NAMALWA (cell line): ENCODE measurements at places on chromosomes 11 and 22.

DNA sequence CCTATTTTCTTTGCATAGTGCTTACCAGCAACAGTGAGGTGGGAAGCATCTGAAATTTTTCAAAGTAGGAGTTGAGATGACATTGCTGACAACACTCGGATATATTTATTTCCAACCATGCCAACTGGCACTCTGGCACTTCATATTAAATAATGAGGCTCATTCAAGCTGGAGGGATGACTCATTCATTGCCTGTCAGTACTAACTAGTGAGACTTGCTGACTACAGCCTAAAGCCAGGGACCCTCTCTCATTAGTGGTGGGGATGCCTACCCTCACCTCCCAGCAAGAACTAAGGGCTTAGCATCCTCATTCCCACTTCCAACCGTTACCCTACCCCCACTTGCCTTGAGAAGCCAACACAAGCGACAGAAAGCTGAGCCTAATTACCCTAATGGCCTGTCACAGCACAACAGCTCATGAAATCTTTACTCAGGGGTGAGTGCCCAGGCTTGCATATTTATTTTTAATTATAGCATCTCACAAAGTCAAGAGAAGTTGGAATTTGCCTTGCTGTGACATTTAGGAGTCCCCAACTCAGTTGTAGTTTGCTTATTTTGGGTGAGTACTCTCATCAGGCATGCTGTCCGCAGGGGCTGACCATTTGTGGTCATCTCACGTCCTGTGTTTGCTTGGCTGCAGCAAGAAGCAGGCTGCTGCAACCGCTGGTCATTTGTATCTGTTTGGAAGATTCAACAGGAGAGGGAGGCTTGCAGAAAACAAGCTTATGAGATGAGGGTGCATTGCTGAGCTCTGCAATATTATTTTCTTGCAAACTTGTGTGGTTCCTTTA is 181.6 kb upstream of the POU2AF2 start:
- DNase-seq = no peak

- no peak for DNase-seq
Measured at GRCh38 chr22:36395055-36395849, 7.5 kb upstream of the MYH9 start.

DNA sequence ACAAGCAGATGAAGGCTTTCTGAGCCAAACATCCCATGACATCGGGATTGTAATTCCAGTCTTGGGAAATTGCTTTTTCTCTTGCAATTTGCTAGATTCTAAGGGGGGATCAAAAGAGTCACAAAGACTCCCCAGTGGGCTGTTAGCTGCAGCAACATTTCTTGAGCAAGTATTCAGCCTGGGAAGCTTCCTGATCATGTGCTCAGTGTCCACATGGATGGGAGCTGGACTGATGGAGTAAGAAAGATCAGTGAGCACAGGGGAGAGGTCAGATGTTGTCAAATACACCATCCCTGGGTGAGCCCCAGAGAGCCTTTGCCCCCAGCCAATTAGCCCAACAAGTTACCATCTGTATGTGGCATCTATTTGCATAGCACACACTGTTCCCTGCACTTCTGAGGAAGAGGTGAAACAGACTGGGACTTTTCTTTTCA is 10.2 kb upstream of the GRK3 start:
- DNase-seq = no peak

GRCh38 chr11:47514825-47515647 is 37.9 kb downstream of the CELF1 start:
- peak; percentile 60 for DNase-seq

DNA sequence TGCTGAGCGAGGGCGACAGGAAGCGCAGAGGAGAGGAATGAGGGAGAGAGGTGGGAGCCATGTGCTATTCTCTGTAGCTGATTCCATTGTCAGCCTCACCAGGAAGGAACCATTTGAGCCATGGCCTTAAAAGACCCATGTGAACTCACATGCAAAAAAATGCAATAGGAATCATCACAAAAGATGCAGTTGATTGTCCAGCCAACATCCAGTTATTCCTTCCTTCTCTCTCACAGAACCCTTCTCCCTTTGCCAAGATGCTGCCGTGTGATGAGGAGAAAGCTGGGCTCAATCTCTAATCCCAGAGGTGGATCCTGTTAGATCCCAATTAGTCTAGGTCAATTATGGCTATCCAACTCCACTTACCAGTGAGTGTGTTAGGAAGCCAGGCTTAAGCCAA is 58.2 kb upstream of the RRAS2 start:
- no peak for DNase-seq

- DNase-seq = no peak
Measured at GRCh38 chr11:73645121-73645969, 1.0 kb upstream of the PLEKHB1 start.

DNA sequence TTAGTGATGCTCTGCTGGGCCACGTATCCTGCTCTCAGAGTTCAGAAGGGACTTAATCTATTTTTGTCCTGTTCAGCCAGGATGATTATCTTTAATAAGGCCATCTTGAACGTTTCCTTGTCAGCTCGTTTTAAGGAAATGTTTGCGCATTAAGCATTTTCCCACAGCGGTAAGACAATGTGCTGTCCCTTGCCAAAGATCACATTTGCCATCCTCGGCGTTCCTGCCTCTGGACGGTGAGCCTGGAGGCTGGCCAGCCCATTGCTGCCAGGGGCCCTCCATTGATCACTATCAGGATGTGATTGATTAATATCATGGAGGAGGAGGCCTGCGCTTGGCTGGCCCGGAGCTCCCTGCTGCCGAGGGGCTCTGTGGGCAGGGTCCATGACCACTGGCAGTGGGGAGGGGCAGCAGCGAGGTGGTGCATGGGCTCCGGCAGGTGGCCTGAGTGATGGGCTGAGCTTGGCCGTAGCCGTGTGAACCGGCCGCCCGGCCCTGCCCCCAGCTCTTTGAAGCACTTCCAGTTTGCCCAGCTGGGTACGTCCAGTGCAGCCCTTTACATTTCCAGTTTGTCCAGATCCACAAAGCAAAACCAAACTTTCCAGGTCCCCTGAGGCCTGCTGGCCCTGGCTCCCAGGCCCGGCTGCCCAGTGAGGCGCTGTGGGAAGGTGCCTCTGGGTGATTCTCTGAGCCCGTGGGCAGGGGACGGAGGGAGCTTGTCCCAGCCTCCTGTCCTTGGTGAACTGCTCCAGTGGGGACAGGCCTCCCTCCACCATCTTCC is 49.5 kb upstream of the SMIM38 start:
- no peak for DNase-seq

GRCh38 chr22:21762712-21763581 is 27.4 kb upstream of the YPEL1 start:
- DNase-seq = no peak

GRCh38 chr11:108599978-108600377 is 6.4 kb upstream of the EXPH5 start:
- no peak for DNase-seq

- no peak for DNase-seq
Measured at GRCh38 chr22:19995611-19996339, 20.8 kb downstream of the ARVCF start.

GRCh38 chr11:60710482-60710881 is 11.1 kb downstream of the MS4A8 start:
- no peak for DNase-seq

DNA sequence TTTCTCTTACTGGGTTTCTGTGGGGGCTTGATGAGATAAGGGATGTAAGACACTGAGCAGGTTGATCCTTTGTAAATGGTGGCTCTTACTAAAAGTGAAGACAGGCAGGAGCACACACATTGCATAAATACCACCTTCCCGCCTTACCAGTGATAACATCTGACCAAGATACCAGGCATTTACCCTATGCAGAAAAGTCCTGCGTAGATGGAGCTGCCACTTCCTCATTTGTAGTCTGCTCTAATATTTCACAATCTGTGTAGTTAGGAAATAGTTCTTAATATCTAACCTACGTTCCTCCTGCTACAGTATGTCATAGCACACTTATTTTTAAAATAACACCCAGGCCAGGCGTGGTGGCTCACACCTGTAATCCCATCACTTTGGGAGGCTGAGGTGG is 23.9 kb upstream of the SWAP70 start:
- DNase-seq = no peak

GRCh38 chr22:36335621-36336020 is 52.1 kb downstream of the MYH9 start:
- DNase-seq = no peak

DNA sequence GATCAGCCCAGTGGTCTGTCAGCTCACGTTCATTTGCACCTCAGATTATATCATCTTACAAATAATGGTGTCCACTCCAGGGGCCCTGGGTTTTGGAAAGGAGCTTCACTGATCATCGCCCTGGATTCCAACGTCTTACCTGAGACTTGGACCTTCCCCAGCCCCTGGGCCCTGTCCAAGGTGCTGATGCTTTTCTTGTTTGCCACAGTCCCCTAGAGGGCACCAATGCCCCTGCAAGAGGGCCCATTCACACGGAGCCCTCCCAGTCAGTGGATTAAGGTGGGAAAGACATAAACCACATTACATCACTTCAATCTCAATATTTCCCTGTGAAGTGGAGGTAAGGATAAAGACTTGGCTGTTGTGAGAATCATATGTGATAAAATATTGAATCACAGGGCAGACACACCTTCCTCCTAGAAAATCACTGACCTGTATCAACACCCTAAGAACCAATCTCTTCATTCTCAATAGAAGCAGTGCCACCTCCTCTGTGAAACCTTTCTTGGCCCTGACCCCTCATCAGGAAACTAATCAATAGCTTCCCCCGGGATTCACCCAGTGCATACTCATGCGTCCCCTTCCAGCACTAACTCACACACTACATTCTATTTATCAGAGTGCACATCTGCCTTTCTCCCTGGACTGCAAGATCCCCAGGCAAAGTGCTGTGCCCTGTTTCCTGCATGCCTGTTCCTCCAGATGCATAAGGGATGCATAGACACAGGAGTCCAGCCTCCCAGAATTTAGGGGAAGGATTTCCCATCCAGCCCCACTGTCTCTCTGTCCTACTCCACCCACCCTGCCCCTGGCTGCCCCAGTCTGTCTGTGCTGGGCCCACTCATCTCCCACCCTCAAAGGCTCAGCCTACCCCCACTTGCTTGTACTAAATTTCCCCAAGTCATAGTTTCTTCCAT is 167.0 kb downstream of the BUD13 start:
- peak; percentile 64 for DNase-seq

DNA sequence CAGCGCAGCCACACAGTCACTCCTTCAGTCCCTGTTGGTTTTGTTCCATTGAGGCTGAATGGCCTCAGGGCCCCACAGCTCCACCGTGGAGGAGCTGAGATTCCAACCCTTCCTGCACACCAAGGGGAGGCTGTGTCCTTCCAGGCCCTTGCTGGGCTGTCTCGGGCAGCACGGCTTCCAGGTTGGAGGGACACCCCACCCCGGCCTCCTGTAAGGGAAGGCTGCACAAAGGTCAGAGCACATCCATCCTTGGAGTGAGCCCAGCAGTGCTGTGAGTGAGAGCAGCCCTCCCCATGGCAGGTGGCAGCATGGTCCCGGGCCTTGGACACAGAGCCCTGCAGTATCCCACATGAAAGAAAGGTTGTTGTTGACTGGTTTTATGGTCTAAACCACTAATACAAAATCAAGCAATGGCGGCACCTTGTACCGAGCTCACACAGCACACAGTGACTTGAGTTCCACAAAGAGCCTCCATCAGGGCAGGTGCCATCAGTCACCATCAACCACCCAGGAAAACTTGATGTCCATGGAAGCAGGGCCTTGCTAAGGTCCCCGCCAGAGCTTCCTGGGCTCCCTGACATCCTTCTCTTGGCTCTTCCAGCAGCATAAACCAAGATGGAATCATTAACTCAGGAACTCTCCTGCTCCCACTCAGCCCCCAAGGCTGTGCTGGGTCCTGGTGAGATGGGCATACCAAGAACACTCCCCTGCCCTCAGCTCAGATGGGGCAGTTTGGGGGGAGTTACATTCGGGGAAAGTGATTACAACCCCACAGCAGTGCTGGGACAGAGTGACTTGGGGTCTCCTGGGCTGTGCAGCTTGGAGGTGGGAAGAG is 1500.4 kb downstream of the TBC1D22A start:
- no peak for DNase-seq

DNA sequence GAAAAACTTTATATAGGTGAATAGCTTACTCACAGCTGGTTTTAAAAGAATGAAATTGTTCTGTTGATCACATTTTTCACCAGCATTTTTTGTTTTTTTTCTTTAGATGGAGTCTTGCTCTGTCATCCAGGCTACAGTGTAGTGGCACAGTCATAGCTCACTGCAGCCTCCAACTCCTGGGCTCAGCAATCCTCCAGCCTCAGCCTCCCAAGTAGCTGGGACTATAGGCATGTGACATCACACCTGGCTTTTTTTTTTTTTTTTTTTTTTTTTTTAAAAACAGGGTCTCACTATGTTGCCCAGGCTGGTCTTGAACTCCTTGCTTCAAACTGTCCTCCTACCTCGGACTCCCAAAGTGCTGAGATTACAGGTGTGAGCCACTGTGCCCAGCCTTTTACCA is 3.6 kb downstream of the PACS1 start:
- DNase-seq = no peak

DNA sequence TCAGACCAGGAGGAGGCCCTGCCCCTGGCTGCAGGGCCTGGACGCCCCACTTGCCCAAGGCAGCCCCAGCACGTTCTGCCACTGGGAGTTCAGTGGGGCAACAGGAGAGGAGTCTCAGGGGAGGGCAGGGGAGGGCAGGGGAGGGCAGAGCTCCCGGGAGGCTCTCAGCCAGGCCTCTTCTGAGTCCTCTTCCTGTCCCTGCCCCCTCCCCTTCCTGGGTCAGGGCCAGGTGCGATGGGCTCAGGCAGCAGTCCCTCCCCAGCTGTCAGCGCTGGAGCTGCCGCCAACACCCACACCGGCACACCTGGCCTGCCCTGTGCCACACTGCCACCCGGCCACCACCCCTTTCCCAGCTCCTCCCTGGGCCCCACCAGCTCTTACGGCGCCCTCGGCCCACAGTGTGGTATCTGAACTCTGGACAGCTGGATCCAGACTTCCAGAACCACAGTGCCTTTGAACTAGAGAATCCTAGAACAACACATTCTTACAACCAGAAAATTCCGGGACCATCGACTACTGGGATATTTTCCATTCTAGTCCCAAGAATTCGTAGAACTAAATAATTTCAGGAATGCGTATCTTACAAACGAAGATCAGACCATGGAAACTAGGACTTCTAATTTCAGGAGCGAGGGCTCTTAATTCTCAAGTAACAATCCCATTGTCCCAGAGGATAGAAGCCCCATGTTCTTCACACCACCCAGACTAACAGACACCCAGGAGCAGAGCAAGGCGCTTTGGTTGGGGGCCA is 21.8 kb downstream of the RPL3 start:
- peak; percentile 63 for DNase-seq

GRCh38 chr22:27786291-27786932 is 15.1 kb downstream of the MN1 start:
- no peak for DNase-seq

- DNase-seq = no peak
Measured at GRCh38 chr11:104090767-104091166, 54.3 kb downstream of the DDI1 start.

DNA sequence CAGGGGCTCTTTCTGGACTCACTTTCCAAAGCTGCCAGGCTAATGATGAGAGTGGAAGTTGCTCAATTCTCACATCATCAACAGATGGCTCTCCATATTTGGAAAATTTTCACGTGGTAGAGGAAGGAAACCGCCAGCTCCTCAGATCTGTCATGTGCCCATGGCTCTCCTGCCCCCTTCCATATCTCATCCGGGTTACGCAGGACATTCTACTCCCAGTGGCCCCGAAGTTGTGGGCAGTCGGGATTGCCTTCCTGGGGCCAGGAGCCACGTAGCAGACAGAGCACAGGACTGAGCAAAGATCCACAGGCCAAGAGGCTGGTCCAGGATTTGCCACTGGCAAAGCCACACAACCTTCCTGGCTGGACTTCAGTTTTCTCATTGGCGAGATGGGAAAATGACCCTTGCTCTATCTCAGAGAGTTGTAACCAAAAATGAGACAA is 38.8 kb downstream of the RPUSD4 start:
- no peak for DNase-seq

- DNase-seq = peak; percentile 48
Measured at GRCh38 chr11:67400942-67401494, 640 bp downstream of the PPP1CA start.

- DNase-seq = no peak
Measured at GRCh38 chr11:10205928-10206327, 88.1 kb downstream of the SBF2 start.
